ENCODE measurements at places on chromosomes 6 and 20. TPM values are rescaled to one million over a fixed set of nuclear protein-coding genes. Genes with fewer than 3 reads are reported as not detected.

Gene BANF2
- total RNA-seq = not detected

Gene DNAH8
- total RNA-seq = under 0.01 TPM

Gene LAMA2
- total RNA-seq = 64.3 TPM

Gene CDH22
- total RNA-seq = not detected

Gene APCDD1L
- total RNA-seq = 7.3 TPM

Gene TSHZ2
- total RNA-seq = 1.4 TPM

Gene HLA-DPA1
- 1.9 TPM for total RNA-seq

Gene GNAS-AS1
- total RNA-seq = 0.58 TPM
